MCF 10A (cell line): ENCODE measurements at places on chromosomes 5 and 9.

- no peak for DNase-seq
These were observed 174.7 kb downstream of the HMHB1 start for GRCh38 chr5:143986516-143987212.

DNA sequence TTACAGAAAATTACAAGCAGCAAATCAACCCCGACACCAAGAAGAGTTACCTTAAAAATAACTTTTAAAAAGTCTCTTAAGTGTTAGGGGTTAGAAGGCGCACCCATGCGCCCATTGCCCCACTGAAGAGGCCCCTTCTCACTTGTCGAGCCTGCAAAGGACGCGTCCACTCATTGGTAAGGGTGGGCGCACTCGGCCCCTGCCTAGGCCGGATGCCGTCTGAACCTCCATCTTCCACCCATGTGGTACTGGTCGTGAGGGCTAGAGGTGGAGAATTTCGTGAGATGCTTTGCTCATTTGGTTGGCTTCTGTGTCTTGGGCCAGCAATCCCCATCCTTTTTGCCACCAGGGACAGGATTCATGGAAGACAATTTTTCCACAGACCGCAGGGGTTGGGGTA lies 27.5 kb upstream of the LRRC14B start:
- no peak for DNase-seq

GRCh38 chr9:130239741-130240241 lies 25.8 kb upstream of the HMCN2 start:
- no peak for DNase-seq

DNA sequence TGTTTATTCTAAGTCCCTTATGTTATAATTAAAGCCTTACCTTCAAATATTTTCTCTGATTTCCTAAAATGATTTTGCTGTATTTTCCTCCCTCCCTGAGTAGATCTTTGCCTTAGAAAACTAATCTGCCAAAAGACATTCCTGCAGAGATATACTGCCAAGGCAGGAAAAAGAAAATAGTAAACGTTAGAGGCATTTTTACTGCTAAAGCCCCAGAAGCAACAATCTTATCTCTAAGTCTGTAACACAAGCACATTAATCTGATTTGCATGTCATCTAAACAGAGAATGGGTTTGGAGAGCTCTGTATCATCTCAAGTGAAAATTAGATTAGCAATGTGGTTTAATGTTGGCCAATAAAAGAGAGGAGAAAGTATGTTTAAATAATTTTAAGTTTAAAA lies 847.7 kb downstream of the MAT2B start:
- no peak for DNase-seq

DNA sequence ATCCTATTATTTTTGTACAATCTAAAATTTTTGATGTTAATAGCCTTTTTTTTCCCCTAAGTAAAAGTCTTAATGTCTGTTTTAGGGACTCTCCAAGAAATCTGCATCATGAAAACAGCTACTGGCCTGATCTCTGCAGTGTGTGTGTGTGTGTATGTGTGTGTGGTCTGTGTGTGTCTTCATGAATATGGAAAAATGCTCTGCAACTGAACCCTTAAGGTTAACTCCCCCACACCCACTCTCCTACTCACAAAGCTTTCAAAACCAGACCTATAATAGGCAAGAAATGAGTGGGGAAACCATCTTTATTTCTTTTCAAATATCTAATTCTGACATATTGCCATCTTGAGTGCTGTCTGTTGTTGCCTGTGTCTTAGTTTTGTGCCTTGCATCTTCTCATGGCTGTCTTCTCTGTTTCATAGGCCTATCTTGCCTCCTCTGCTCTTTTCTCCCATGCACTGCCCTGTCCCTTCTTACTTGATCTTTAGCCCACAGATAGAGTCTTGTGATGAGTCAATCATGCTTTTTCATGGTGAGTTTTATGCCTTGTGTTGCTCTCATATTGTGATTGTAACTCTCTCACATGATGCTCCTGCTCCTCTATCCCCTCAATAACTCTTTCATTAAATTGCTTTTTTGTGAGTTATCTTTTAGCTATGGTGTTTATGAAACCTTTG lies 68.3 kb downstream of the CHSY3 start:
- no peak for DNase-seq

DNA sequence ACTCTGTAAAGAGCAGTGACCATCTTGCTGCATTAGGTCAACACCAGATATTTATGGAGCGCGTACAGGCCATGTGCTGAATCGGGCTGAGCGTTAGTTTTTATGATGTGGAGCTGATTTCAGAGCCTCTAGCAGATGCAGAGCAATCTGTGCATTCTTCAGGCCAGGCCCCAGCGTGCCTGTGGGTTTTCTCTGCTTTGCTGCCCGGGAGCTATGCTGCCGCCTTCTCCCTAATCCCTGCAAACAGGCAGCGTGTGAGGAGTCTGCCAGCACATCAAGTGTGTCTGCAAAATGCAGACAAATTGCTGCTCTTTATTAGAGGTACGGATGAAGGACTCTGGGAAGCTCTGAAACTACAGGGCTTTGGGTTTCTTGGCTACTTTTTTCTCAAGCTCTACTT lies 170.0 kb downstream of the NTRK2 start:
- no peak for DNase-seq

DNA sequence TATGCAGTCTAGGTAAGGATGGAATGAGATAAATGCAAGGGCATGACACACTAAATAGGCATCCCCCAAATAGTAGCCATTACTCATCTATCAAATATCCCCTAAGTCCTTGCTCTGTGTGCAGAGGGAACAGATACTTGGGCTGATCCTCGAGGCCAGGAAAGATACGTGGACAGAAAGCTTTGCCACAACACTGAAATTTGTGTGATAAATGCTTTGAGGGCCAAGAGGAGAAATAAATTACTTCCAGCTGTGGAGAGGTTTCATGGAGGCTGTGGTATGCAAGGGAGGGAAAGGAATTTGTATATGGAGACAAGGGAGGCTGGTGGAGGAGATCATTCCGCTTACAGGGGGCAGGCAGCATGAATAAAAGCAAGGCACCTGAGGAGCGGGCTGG lies 18.5 kb downstream of the ATOX1 start:
- no peak for DNase-seq

DNA sequence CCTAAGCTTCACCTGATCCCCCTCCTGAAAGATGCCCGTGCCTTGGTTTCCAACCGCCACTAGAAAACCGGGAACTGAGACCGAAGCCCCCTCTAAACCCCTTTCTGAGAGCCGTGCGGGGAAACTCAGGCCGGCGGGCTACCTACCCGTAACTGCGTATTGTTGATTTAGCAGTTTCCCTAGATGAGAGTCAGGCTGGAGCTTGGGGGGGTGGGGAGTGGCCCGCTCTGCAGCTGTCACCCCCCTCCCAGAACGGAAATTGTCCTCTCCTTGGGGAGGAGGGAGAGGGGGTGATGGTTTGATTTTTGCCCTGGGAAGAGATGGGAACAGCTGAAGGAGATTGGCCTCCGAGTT lies 2.5 kb downstream of the CXXC5 start:
- DNase-seq: no peak

GRCh38 chr9:13716090-13716489 lies 436.6 kb upstream of the MPDZ start:
- DNase-seq: no peak

GRCh38 chr9:79581794-79582193 lies 10.0 kb downstream of the TLE4 start:
- DNase-seq: no peak

DNA sequence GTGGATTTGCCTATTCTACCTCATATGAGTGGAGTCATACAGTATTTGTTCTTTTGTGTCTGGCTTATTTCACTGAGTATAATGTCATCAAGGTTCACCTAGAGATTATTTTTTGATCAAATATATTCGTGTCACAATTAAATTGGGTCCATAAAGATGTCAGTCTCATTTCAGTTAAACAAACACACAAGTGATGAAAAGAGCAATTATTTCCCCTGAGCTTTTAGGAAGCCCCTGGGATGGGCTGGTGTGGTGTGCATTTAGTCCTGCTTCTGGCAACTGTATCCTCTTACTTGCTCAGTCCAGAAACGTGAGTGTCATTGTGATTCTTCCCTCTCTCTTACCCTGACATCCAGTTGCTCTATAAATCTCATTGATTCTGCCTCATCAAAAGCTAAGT lies 52.8 kb upstream of the CARTPT start:
- no peak for DNase-seq

GRCh38 chr9:116280529-116280928 lies 126.9 kb downstream of the PAPPA start:
- no peak for DNase-seq

GRCh38 chr5:87661784-87662566 lies 249.2 kb upstream of the CCNH start:
- DNase-seq: no peak

- no peak for DNase-seq
These were observed 178.7 kb downstream of the WDR70 start for GRCh38 chr5:37557734-37558293.

GRCh38 chr5:80255431-80255810 lies 427 bp downstream of the SERINC5 start:
- DNase-seq: peak; percentile 63

GRCh38 chr5:37254581-37254980 lies 5.4 kb upstream of the CPLANE1 start:
- DNase-seq: no peak

- DNase-seq: no peak
These were observed 211.2 kb downstream of the MEF2C start for GRCh38 chr5:88671505-88672499.

DNA sequence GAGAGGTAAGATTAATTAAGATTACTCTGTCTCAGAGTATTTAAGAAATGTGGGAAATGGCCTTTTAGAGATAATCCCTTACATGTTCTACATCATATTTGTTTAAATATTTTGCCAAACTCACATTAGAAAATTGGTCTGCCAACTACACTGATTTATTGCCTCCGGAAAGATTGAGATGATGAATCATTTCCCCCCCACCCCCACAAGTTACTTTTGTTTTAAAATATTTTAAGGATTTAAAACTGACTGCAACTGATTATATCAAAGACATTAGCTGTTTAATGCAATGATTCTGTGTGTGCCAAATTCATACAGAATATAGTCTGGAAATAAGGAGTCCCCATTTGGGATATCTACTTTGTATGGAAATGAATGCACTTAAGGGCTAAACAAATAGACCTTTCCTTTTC lies 674.4 kb downstream of the PRR16 start:
- peak; percentile 64 for DNase-seq
